ENCODE measurements at places on chromosomes 6 and 20.

DNA sequence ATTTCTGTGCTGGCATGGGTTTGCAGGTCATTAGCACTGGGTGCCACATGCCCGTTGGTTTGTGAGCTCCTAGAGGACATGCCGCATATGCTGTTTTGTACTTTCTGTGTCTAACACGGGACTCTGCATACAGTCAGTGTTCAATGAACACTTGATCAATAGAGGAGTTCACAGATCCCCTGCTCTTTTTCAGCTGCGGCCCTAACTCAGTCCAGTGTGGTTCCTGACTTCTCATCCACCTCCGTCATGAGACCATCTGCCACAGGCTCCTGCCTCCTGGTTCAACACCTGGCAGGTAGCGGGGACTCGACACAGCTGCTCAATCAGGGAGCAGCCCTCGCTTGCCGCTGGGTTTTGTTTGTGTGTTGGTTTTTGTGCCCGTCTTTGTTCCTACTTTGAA, 13.8 kb upstream of the BMP7 start:
- DNase-seq: no peak

DNA sequence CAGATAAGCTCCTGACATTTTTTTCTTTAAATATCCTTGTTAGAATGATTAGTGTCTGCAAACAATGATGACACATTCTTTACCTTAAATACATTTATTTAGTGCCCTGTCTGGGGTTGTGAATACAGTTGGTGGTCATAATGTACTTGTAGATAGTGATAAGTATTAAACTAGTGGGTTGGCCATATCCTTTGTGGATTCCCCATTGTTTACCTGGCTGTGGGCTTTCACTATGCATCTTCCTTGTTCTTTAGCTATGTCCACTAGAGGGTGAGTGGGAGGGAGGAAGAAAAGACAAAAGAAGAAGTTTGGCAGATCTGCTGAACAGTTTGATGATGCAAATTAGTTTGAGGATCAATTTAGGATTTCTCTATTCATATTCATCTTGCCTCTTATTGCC, 15.7 kb downstream of the HS3ST5 start:
- DNase-seq: no peak

DNA sequence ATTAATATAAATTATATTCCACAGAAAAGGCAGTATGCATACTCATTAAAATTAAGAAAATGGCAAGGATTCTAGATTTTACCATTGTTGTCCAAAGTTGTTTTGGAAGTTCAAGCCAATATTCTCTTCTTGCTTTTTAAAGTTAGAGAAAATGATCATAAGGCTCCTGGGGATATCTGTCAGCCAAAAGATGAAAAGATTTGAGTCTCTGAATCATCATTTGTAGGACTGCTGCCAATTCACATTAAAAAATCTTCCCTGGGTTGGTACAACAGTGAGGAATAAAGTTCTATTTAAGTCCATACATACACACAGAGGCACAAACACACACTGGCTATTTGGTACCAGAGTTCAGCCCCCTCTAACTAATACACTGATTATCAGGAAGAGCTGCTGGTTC, 620.1 kb downstream of the COL12A1 start:
- no peak for DNase-seq

DNA sequence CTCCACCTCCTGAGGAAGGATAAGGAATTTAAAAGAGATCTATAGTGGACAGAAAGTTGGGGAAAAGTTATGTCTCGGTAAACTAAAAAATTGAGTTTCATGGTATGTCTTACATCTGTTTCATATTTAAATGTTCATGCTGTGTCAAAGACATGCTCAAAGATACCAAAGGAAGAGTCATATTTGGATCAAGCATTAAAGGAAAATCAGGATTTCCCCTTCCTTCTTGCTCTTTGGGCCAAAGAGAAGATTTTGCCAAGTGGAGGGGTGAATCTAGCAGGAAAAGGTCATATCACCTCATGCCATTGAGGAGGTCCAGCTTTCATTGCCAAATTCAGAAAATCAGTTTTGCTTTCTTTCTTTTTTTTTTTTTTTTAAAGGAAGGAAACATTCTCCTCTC, 192.4 kb downstream of the OGFRL1 start:
- no peak for DNase-seq

GRCh38 chr20:62705627-62706026, 3.0 kb upstream of the NTSR1 start:
- no peak for DNase-seq

DNA sequence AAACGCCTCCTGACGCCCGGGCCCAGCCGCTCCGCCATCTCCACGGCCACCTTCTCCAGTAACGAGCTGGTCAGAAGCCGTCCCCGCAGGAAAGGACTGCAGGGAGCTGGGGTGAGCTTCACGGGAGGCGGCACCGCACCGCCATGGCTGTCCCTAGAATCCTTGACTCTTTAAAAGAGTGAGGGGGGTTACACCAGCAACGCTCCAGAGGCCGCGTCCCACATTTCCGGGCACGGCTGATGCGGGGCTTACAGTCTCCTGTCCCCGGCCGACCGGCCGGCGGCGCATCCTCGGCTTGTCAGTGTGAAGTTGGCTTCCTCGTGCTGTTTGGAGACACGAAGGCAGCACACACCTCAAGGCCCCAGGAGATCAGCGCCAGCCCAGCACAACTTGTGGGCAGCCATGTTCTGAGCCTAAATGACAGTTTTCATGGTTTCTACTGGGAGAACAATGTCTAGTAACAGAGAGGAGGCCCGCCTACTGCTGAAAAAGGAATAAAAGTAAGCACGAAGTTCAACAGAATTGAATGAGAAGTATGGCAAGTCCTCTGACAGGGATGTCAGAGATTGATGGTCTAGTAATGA, 30.4 kb downstream of the SLC2A4RG start:
- DNase-seq: no peak

DNA sequence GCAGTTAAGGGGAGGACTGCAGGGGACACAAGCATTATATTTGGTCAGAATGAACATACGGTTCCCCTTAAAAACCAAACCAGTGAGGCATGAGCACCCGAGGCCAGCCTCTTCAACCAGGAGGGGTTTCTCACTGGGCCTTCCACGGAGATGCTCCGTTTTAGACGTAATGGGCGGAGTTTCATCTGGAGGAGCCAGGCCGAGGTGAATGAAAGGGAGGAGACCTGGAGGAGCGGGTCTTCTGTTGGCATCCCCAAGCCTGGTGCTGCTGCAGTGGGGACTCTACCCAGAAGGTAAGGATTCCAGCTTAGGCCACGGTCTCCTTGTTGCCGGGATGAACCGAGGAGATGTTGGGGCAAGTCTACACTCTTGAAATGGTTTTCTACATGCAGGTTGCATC, 47.4 kb downstream of the ADNP start:
- DNase-seq: no peak

- DNase-seq: no peak
Measured at GRCh38 chr6:113635222-113635986, 221.7 kb upstream of the MARCKS start.

DNA sequence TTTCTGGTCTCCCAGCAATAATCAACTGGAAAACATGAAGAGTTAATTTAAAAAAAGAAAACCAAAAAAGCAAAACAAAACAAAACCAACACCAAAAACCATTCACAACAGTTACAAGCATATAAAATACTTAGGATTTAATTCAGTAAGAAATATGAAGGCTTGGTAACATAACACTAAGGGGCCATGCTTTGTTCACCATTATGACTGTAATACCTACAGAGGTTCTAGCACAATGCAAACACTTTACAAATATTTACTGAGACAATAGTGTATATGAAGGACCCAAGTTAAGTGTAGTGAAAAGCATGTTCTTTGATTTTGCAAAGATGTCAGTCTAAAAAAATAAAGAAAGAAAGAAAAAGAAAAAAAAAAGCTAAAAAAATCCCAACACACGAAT, 109.8 kb upstream of the EMILIN3 start:
- no peak for DNase-seq

DNA sequence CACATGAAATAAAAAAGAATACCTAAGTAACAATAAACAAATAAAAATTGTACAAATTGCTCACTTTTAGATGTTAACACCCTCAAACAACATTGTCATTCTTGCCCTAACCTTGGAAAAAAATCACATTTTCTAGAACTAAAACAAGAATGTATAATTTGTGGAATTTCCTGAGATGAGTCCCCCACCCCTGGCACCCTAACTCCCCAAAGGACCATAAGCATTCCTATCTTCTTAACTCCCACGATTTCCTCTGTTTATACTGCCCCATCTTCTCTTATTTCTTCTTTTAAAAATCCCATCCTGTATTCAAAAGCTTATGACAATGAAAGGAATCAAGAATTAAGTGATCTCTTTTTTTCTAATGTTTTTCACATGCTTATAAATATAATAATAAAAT, 70.9 kb downstream of the IBTK start:
- DNase-seq: no peak

GRCh38 chr20:36818861-36819260, 45.3 kb upstream of the DSN1 start:
- no peak for DNase-seq

DNA sequence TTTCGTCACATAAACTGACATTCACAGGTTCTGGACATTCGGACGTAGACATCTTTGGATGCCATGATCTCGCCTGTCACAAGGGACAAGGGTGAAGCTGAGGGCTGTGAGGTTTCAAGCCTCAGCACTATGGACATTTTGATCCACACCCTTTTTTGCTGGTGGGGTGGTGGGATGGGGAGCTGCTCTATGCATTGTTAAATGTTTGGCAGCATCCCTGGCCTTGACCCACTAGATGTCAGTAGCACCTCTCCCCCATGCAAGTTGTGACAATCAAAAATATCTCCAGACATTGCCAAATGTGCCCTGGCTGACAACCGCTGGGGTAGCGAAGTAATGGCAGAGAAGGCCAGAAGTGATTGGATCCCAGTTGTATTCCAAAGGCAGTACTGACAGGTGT, 229.4 kb downstream of the TSHZ2 start:
- no peak for DNase-seq

GRCh38 chr6:21115111-21115510, 478.4 kb upstream of the SOX4 start:
- peak; percentile 84 for DNase-seq

GRCh38 chr6:134166511-134167261, 114.3 kb upstream of the SLC2A12 start:
- DNase-seq: no peak

- DNase-seq: no peak
Measured at GRCh38 chr6:1311400-1312202, at the start of gene FOXQ1. FOXQ1 (plus strand) TSS chr6:1312098; CDS start chr6:1312705, 607 bp downstream.
